Frontal cortex (tissue), 4 donors: ENCODE measurements at places on chromosomes 11 and 22. TPM values are rescaled to one million over a fixed set of nuclear protein-coding genes. Genes with fewer than 3 reads are reported as not detected.
A peak's percentile ranks its signal among the peaks of the same experiment; 100 is the strongest.

Gene WNT7B
- total RNA-seq, result 1.2 TPM

DNA sequence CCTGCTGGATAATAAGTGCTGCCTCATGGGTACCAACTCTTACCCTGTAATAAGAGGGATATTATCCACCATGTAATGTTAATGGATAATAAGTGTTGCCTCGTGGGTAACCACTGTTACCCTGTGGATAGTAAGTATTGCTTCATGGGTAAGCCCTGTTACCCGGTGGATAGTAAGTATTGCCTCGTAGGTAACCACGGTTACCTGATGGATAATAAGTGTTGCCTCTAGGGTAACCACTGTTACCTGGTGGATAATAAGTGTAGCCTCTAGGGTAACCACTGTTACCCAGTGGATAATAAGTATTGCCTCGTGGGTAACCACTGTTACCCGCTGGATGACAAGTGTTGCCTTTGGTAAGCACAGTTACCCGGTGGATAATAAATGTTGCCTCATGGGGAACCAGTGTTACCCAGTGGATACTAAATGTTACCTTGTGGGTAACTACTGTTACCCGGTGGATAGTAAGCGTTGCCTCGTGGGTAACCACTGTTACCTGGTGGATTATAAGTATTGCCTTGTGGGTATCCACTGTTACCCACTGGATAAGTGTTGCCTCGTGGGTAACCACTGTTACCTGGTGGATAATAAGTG lies 18.6 kb upstream of the NXPE4 start:
- no peak for DNase-seq

DNA sequence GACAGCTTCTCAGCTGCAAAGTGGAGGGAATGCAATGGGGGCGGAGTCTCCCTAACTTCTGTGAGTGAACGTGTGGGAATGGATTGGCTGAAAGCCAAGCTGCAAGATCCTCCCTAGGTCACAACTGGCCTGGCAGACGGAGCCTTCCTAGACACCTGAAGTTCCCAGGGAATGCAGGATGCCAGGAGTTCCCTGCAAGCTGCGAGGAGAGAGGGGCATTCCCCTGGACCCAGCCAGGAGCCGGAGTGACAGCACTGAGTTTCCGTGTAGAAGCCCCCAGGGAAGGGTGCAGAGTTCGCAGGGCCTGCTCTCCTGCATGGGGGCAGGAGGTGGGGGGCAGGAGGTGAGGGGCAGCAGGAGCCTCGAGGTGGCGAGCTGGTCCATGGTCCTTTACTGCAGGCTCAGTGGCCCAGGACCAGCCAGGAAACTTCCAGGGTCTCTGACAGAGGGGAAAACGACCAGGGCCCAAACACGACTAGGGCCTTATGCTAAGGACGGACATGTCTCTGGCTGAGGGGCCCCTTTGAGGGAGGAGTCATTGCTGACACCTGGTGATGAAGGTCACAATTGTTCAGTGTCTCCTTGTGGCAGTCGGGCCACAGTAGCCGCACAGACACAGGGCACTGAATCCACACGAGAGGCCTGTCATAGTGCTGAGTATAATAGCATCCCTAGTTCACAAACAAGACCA lies 141.4 kb downstream of the FBXO7 start:
- DNase-seq, result no peak

DNA sequence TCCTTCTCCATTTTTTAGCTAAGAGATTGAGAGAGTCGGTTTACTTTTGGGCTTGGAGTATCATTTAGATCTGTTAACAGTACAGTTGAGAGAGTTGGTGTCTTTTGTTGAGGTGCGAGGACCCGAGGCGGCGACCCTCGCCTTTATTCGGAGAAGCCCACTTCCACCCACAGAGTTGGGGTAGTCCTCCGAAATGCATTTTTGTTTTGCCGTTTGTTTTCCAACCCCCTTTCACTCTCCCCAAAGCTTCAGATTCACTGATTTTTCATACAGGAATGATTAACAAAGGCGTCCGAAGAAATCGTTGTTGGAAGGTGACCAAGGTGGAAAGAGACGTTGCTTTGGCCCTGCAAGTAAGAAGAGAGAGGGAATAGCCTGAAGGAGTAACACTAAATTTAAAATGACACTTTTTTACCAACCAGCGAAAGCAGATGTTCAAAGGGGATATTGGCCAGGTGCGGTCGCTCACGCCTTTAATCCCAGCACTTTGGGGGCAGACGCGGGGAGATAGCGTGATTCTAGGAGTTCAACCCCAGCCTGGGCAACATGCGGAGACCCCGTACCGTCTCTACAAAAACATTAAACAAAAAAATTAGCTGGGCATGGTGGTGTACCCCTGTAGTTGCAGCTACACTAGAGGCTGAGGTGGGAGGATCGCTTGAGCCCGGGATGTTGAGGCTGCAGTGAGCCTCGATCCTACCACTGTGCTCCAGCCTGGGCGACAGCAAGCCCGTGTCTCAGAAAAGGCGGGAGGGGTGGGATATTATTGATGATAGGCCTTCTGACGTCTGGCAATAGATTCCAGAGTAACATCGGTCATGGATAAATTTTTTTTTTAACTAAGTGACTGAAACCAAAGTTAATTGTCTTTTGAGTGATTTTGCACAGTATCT lies 899 bp upstream of the RAB30 start:
- DNase-seq, result no peak

Gene TRIM29
- not detected for total RNA-seq

Gene SHISA8
- not detected for total RNA-seq

DNA sequence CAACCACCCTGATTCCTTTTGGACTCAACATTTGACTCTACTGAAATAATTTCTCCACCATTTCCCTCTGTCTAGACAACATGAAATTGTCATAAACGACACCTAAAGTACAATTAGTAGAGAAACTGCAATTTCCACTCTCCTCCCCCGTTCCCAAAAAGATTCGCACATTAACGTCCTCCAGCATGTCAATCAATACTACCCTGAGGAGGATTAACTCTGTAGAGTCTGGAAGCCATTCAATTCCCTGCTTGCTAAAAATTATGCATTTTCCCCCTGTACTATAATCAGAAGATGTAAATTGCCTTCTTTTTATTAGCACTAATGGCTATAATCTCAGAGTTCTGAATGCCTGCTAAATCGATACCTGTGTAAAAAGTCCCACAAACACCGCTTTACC lies 70.5 kb downstream of the AMBRA1 start:
- DNase-seq, result no peak

- DNase-seq, result no peak
These were observed 31.5 kb downstream of the C22orf31 start for GRCh38 chr22:29030016-29030617.

Gene PHETA2
- 4.5 TPM for total RNA-seq

DNA sequence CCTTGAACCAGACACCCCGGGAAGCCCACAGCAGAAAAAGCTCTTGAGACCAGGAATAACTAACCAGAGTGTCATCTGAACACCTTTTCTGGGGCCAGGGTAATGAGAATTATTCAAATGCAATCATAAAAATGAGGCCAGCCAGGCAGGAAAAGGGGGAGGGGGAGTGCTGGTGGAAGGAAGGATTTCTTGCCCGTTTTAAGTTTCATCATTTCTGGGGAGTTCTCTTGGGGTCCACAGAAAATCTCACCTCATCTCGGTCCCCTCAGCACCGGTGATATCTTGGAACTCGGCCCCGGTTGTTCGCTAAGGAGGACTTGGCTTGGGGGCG lies 495 bp upstream of the PKNOX2 start:
- no peak for DNase-seq

- DNase-seq, result no peak
These were observed 136.2 kb upstream of the ZC3H12C start for GRCh38 chr11:109957000-109957399.

DNA sequence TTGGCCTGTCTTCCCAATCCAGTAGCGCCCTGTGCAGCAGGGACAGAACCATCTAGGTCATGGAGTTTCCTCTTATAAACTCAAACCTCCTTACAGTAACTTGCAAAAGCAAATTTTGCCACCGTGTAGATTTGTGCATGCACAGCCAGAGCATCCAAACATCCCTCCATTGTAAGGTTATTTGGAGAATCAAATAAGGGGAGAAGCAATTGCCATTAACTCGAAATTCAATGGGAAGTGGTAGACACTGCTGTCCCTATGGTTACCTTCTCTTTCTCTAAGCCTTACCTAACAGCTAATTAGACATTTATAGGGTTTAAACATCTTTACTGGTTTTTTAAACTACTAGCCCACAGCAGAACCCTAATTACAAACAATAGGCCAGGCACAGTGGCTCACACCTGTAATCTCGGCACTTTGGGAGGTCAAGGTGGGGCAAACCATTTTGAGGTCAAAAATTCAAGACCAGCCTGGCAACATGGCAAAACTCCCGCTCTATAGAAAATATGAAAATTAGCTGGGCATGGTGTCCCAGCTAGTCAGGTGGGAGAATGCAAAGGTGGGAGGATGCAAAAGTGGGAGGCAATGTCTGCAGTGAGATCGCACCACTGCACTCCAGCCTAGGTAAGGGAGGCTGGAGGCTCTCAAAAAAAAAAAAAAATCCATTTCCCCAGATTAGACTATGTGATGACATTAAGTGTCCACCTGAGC lies 6.6 kb downstream of the HSPA8 start:
- DNase-seq, result no peak

Gene FXYD2
- total RNA-seq, result 0.82 TPM

DNA sequence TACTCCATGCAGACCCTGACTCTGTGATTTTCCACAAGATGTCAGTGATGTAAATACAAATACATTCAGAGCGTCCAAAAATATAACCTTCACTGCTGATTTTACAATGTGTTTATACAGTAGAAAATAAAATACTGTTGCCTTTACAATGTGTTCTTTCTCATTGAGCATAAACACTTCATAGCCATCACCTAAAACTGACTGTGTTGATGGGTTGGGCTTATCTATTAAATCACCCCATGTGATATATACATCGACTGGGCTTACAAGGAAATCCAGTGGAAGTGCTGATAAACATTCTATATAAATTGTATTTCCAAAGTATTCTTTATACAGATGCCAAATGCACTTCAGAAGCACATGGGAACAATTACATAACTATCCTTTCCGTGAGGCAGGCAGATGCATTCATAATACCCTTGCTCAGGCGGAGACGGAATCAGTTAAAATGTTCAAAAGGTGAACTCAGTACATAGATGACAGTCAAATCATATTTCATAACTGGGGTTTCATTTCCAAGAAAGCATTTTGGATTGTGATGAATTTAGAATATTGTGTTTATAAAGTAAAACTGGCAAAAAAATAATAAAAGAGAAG lies 27.7 kb downstream of the DDI1 start:
- DNase-seq, result no peak

Gene XKR3
- total RNA-seq, result not detected

Gene CHRM4
- 6.1 TPM for total RNA-seq

GRCh38 chr11:102451681-102452460 lies 694 bp downstream of the TMEM123 start:
- DNase-seq, result peak; percentile 74

DNA sequence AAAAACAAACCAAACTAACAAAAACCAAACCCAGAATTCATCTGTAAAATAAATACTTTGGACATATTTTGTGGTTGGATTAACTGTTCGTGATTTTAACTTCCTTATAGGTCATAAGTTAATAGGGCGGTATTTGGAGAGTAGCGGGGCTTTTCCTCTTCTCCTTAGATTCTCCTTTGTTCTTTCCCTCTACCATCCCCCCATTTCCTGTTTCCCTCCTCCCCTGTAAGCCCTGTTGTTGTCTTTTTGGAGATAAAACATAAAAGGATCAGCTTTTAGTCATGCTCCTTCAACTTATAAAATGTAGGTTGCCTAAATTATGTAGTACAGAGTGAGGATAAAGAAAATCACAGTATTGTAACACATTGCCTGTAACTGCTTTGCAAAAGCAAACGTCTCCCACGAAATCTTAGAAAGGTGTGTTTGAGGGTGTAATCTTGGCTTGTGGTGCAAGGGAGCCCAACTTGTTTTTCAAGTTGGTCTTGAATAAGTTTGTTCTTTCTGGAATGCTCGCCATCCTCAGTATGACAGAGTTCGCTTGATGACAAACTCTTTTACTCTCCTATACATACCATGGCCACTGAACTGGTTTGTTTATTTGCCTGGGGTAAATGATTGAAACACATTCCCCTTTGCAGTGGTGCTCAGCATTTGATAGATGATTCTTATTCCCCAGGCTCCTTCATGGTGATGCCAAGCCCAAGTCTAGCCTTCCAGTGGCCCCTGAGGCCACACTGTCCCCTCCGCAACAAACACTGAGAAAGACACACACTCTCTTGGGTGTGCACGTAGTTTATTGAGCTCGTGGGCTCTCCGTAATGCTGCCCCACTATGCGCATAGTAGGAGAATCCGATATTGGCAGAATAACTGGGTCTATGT lies 49.4 kb downstream of the TEAD1 start:
- no peak for DNase-seq

GRCh38 chr11:94938095-94939055 lies 35.0 kb downstream of the CWC15 start:
- DNase-seq, result peak; percentile 24

- no peak for DNase-seq
These were observed 15.6 kb downstream of the MOV10L1 start for GRCh38 chr22:50105208-50106100.

DNA sequence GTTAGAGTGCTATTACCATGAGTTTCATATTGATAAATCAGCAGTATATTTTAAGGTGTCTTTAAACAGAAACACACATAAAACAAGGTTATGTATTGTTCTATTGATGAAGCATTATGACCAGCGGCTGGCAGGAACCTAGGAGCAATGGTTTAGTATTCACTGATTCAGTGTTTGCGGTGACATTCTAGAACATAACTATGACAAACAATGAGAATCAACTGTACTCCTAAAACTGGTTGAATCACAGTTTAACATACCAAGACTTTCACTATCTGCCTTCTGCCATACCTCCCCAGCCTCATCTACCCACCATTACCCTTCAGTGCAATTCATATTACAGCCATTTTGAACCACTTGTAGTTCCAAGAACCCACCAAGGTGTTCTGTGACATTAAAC lies 8.8 kb downstream of the HOATZ start:
- DNase-seq, result no peak

DNA sequence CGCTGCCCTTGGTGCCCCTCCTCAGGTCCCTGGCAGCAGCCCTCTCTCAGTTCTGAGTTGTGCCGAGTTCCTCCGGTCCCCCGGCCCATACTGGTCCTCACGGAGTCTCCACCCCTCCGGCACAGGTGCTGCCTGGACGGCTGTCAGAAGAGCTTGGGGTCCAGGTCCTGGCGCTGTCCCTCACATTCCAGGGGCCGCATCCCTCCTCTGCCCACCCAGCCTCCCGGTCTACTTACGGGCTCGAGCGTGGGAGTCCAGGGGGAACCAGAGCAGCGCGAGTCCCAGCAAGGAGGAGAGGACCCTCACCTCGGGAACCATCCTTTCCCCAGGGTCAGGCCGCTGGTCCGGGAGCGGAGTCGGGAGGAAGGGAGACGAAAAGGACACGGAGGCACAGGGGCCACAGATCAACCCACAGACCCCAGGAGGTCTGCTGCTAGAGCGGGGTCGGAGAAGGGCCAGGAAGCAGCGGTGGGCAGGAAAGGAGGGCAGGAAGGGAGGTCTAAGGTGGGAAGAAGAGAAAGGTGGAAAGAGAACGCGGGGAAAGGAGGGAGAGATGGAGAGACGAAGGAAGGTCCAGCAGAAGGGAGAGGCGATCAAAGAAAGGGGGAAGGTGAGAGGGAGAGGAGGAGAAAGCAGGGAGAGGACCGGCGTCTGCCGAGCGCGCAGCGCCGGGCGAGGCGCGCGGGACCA lies 510 bp downstream of the CHRDL2 start:
- DNase-seq, result no peak

GRCh38 chr11:87265132-87265531 lies 227.4 kb downstream of the TMEM135 start:
- DNase-seq, result no peak

Gene NEFH
- total RNA-seq, result 0.41 TPM

Gene CDC42BPG
- total RNA-seq, result under 0.01 TPM

- DNase-seq, result no peak
These were observed 267.2 kb downstream of the NTM start for GRCh38 chr11:131637469-131638175.
